Neural crest cell (in vitro differentiated cells): ENCODE measurements at places on chromosomes 3 and 15. TPM values are rescaled to one million over a fixed set of nuclear protein-coding genes. Genes with fewer than 3 reads are reported as not detected.
A peak's percentile ranks its signal among the peaks of the same experiment; 100 is the strongest.

DNA sequence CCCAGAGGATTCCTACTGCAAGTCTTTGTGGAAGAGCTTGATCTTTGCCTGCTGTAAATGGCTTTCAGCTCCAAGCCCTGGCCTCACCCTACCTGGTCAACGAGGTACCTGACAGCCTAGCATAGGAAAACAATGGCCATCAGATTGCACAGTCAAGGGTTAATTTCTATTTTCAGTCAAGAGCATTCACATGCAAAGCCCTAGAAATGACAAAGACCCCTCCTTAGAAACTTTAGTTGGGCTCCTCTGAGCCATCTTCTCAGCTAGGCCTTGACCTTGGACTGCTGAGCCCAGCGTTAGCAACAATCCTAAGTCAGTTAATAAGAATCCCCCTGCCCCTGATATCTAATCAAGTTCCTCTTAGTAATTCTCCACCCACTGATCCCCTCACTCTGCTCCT, 18.5 kb downstream of the MESD start:
- H3K36me3 ChIP-seq = no peaks in the 10 kb centered on the region
- DNase-seq = no peak
- no peaks in the 10 kb centered on the region for H3K27me3 ChIP-seq
- no peak overlapping the region for H3K27ac ChIP-seq
- H3K4me1 ChIP-seq = peaks cover 12% of the 10 kb centered on the region

DNA sequence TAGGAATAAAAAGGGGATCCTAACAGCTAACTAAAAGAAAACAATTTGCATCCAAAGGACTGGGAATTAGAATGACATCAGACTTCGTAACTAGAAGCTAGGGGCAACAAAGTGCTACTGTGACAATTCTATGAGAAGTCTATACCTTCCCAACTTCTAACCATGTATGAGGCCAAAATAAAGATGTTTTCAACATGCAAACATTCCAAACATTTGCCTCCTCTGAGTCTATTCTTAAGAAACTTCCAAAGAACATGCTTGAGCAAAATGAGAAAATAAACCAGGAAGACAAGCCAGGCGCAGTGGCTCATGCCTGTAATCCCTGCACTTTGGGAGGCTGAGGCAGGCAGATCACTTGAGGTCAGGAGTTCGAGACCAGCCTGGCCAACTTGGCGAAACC, 13.1 kb upstream of the RNF7 start:
- no peaks in the 10 kb centered on the region for H3K4me1 ChIP-seq
- DNase-seq = no peak
- no peaks in the 10 kb centered on the region for H3K27me3 ChIP-seq
- no peak overlapping the region for H3K4me3 ChIP-seq
- no peak overlapping the region for H3K27ac ChIP-seq
- H3K36me3 ChIP-seq = no peaks in the 10 kb centered on the region

ERICH6 gene
- total RNA-seq = 0.40 and 0.57 TPM in 2 replicates

CASR gene
- not detected in 2 replicates for total RNA-seq

DNA sequence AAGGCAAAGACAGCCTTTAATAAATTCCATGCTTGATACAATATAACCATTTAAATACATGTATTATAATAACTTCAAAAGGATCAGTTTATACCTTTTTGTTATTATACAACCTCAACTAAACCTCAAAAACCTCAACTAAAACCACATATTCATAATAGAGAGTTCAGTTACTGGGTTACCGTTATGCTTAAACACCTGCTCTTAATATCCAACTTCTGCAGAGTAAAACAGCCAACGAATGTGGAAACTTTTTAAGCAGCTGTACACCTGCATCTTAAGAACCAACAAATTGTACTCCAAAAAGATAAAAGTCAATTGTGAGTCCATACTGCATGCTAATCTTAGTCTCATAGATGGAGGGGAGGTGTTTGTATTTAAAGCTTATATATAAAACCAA, 53.5 kb downstream of the TFDP2 start:
- H3K27me3 ChIP-seq = no peaks in the 10 kb centered on the region
- no peak overlapping the region for H3K4me3 ChIP-seq
- DNase-seq = no peak
- no peaks in the 10 kb centered on the region for H3K36me3 ChIP-seq

DNA sequence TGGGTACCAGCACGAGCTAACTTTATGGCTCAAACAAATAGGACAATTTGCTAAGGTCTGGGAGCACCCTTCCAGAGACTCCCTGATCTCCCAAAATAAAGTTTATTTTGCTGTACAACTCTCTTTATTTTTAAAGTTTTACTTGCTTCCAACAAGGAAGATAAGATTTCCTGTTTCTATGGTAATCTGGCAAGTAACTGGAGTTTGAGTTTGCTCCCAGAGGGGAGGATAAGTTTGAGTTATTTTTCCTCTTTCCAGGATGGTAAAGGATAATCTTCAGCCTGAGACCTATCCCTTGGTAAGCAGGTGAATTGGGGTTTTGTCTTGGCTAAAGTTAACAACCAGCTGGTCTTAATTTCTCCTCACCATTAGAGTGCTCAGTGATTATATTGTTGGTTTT, 1019.4 kb upstream of the ALCAM start:
- no peaks in the 10 kb centered on the region for H3K4me1 ChIP-seq
- no peak overlapping the region for H3K4me3 ChIP-seq
- no peak overlapping the region for H3K27ac ChIP-seq
- no peaks in the 10 kb centered on the region for H3K27me3 ChIP-seq
- no peaks in the 10 kb centered on the region for H3K36me3 ChIP-seq

GRCh38 chr3:17806201-17806600, 63.8 kb upstream of the TBC1D5 start:
- H3K4me3 ChIP-seq = no peak overlapping the region
- H3K36me3 ChIP-seq = no peaks in the 10 kb centered on the region
- H3K4me1 ChIP-seq = peaks cover 15% of the 10 kb centered on the region
- DNase-seq = no peak
- H3K27ac ChIP-seq = no peak overlapping the region
- no peaks in the 10 kb centered on the region for H3K27me3 ChIP-seq

GRCh38 chr15:56786966-56787365, 53.7 kb upstream of the ZNF280D start:
- H3K27ac ChIP-seq = no peak overlapping the region
- peaks cover 4% of the 10 kb centered on the region for H3K36me3 ChIP-seq
- H3K4me1 ChIP-seq = no peaks in the 10 kb centered on the region
- no peaks in the 10 kb centered on the region for H3K27me3 ChIP-seq
- DNase-seq = no peak

DNA sequence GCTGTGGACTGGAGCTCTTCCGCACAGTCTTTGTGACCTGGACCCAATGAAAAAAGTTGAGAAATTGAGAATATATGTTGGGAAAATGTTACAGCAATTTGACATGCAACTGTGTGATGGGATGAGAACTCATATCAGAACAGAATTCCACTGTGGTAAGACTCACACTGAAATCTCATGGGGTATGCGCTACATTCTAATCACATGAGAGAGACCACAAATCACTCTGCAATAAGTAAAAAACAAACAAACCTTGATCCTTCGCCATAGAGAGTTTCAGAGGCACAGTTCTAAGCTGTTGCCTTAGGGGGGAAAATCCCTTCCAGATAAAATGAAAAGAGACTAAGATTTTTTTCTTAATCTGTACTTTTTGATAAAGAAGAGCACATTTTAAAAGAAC, 37.3 kb downstream of the LMCD1 start:
- H3K36me3 ChIP-seq = peaks cover 24% of the 10 kb centered on the region
- no peak overlapping the region for H3K27ac ChIP-seq
- H3K4me1 ChIP-seq = peaks cover 21% of the 10 kb centered on the region
- no peak for DNase-seq

FGF7 gene
- 0.19 TPM in 1 of 2 replicates, not detected in the other for total RNA-seq

- peaks cover 7% of the 10 kb centered on the region for H3K4me1 ChIP-seq
- H3K36me3 ChIP-seq = no peaks in the 10 kb centered on the region
- H3K27me3 ChIP-seq = no peaks in the 10 kb centered on the region
- no peak overlapping the region for H3K4me3 ChIP-seq
These were observed 64.8 kb downstream of the ZBTB20 start for GRCh38 chr3:115082260-115082659.

FMN1 gene
- total RNA-seq = 0.09 and 0.70 TPM in 2 replicates

GRCh38 chr15:95910643-95911212, 419.8 kb upstream of the NR2F2 start:
- no peak for DNase-seq
- peaks cover 47% of the 10 kb centered on the region for H3K4me1 ChIP-seq
- peak overlapping the region; percentile 52 for H3K4me3 ChIP-seq

ILDR1 gene
- total RNA-seq = not detected in 2 replicates

LRRC28 gene
- total RNA-seq = 28.8 and 34.4 TPM in 2 replicates

DNA sequence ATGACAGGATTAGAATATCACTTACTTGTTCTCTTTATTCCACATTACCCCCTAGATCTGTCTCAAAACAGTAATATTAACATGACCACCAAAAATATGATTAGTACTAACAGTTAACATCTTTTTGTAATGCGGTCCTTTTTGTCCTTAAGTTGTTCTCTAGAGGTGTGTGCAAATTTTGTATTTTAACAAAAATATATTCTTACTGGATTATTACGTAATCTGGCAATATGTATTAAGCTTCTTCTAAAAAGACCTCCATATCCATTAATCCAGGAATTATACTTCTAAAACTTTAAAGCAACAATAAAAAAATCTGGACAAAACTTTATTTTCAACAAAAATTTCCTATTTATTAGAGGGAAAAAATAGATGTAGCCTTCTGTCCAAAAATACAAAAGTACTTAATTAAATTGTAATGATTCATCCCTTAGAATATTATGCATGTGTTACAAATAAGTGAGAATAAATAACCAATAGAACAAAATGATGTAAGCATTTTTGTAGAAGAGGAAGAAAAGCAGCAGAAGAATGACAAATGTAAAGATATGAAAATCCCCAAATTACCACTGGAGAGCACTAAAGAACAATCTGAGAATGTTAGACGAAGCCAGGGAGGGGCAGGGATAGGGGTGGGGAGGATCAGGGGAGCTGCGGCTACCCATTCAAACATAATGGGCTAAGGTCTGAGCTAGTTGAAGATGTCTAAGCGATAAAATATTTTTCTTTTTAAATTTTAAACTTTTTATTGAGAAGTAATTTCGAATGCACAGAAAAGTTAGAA, 945.6 kb downstream of the MCTP2 start:
- no peak overlapping the region for H3K4me3 ChIP-seq
- H3K27ac ChIP-seq = no peak overlapping the region
- peaks cover 12% of the 10 kb centered on the region for H3K36me3 ChIP-seq

- no peaks in the 10 kb centered on the region for H3K4me1 ChIP-seq
- no peak overlapping the region for H3K4me3 ChIP-seq
- DNase-seq = no peak
These were observed 55.6 kb downstream of the ATP11B start for GRCh38 chr3:182848906-182849305.
